ENCODE measurements at places on chromosomes 3 and 15.

- DNase-seq = no peak
Observed at GRCh38 chr15:45857291-45857690, 222.5 kb downstream of the SQOR start.

DNA sequence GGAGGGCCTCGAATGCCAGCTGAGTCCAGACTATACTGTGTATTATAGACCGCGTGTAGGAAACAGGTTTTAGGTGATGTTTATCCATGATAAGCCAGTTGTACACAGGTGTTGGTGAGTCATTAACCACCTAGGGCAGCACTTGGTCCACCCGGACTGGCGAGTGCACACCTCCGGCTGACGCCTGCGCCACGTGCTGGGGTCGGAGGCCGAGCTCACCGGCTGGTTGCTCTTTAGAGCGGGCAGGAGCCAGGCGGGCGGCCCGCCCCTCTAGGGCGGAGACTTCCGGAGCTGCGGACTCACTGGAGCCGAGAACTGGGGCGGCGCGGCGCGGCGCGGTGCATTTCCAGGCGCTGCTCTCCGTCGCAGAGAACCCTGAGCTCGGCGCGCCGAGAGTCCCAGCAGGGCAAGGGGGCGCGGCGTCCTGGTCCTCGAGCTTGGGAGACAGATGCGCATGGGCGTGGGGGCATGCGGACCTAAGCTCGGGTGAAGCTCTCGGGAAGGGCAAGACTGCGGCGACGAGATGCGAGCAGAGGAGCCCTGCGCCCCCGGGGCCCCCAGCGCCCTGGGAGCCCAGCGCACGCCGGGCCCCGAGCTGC lies at the start of gene ESYT3:
ESYT3 (plus strand) TSS at position 341 of the 599 bp plus-strand sequence; CDS start at position 524, 183 bp downstream.
- peak; percentile 32 for DNase-seq

GRCh38 chr3:187292631-187293515 lies 1.3 kb upstream of the MASP1 start:
- DNase-seq = no peak

DNA sequence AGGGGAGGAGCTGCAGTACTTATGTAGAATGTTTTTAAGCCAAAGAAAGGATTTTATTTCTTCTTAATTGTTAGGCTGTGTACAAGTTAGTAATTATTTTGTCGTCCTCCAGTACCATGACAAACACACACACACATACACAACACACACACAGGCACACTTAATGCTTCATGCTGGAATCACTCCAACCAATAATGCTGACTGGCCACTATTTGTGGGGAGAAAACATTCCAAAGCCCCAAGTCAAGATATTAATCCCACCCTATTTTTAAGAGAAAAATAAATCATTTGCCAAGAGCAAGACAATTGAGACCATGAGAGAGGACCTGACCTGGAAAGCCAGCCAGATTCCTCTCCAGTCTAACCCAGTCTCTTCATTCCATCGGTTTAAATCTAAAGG lies 51.8 kb upstream of the TMCO5A start:
- no peak for DNase-seq

DNA sequence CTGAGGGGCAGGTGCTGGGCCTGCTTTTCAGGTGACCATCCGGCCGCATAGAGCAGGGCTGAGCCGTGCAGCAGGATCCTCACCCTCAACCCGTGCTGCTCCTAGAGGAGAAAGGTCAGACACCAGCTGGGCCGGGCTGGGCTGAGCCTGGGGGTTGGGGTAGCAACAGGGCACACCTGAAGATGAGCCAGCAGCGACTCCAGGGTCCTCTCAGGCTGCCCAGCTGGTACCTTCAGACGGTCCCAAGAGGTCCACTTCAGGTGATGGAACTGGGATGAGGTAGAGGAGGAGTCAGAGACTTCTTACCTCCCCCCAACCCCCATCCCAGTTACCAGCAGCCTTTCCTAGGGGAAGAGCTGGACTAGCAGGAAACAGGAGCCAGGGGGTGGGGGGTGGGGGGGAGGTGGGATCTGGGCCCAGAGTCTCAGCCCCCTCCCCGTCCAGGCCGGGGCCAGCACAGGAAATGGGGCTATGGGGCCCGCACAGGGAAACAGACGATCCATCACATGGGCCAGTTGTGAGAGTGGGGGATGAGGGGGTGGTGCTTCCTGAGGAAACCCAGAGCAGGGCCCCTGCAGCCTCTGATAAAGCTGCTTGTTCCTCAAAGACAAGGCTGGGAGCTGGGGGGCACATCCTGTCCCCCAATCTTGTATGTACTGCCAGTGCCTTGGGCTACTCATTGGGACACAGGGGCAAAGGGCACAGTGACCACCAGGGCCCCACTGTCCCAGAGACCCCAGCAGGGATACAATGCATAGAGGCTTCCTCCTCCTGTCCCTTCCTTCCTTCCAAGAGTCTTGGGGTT lies 3.0 kb downstream of the INKA1 start:
- no peak for DNase-seq

DNA sequence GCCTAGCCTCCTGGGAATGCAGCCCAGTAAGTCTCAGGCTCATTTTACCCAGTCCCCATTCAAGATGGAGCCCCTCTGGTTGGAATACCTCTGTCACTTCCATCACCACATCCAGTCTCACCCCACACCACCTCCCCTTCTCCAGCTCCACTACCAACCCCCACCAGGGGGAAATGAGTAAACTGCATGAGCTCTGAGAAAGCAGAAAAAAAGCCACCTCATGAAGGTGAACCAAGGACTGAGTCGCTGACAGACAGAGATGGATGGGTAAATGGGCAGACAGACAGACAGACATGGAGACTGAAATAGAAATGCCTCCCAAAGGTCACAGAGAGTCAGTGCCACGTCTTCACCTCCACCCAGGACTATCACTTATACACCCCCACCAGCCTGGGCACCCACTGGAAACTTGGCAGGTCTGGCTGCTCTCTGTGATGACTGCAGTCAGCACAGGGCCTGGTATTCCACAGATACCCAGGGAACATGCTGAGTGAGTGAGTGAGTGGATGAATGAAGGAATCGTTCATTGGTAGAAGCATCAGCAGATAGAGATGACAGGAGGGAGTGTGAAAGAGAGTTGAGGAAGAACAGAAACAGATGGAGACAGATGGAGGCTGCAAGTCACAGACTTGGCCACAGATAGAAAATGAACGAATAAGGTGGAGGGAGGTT lies 4.9 kb upstream of the LOXL1 start:
- no peak for DNase-seq

GRCh38 chr3:57929988-57930387 lies 78.2 kb upstream of the FLNB start:
- DNase-seq = no peak

DNA sequence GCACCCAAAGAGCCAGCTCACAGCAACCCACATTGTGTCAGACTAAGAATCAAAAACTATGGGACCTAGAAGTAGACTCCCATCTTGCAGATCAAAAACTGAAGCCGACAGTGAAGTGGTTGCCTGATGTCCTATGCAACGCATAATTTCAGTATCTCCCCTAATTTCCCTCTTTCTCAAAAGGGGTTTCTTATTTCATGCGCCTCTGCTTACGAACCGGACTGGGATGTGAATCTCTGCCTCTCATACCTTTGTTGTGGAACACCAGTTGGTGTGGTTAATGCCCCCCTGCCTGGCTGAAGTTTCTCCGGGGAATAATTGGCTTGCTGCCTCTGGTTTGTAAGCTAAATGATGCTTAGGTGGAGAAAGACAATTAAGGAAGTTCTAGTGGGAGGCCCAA lies 514 bp upstream of the FAM174B start:
- no peak for DNase-seq

GRCh38 chr15:101483462-101483861 lies 6.0 kb downstream of the PCSK6 start:
- DNase-seq = no peak

DNA sequence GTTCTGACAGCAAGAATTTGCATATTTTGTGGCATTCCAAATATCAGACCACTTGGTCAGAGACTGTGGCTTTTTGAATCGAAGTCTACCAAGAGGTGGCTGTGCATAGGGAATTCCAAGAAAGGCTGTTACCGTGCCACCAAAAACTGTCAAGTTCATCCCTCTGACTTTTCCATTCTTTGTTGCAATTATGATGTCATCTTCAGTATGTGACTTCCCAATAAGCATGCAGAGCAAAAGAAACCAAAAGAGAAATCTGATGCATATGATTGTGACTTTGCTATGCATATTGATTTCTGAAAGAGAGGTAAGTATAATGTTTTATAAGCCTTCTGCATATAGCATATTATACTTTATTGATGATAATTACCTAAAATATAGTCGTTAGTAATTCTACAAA lies 6.5 kb downstream of the BCHE start:
- DNase-seq = no peak
